ENCODE measurements at places on chromosomes 5 and 9. TPM values are rescaled to one million over a fixed set of nuclear protein-coding genes. Genes with fewer than 3 reads are reported as not detected.

FPGS gene
- total RNA-seq: 155 TPM

- no peak for DNase-seq
These were observed 33.4 kb downstream of the RXRA start for GRCh38 chr9:134359493-134360179.

- DNase-seq: no peak
These were observed 973 bp downstream of the PLPPR1 start for GRCh38 chr9:101029315-101030085.

DNA sequence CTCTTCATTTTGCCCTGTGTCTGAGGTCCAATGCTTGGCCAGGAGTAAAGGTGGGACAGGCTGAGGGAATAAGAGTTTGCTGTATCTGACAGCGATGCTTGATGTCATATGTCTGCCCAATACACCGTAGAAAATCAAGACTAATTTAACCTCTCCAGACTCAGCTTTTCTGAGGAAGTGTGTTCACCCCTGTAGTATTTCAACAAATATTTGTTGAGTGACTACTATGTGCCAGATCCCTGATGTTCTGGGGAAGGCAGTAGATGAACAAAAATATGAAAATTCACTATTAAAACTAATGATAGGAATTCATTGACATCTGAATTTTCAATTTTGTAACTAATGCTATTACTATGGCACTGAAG is 489.7 kb downstream of the EBF1 start:
- DNase-seq: no peak

- DNase-seq: no peak
These were observed 34.9 kb upstream of the FGF1 start for GRCh38 chr5:142720641-142721271.

SNX2 gene
- total RNA-seq: 72.2 TPM

DNA sequence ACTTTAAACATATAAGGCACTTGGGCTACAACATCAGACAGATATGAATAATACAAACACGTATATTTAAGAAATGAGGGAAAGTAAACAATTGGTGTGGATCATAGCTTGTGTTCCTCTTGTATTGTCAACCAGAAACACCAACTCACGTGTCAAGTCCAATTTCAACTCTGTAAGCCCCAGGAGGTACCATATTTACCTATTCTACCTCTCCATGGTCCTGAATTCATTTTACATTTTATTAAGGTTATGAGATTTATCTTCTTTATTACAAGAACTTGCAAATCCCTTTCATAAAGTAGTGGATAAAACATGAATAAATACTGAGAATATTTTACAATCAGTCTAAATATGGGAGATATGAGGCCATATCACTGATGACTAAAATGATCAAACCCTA is 501.6 kb downstream of the MAT2B start:
- no peak for DNase-seq

CDX1 gene
- total RNA-seq: not detected

DNA sequence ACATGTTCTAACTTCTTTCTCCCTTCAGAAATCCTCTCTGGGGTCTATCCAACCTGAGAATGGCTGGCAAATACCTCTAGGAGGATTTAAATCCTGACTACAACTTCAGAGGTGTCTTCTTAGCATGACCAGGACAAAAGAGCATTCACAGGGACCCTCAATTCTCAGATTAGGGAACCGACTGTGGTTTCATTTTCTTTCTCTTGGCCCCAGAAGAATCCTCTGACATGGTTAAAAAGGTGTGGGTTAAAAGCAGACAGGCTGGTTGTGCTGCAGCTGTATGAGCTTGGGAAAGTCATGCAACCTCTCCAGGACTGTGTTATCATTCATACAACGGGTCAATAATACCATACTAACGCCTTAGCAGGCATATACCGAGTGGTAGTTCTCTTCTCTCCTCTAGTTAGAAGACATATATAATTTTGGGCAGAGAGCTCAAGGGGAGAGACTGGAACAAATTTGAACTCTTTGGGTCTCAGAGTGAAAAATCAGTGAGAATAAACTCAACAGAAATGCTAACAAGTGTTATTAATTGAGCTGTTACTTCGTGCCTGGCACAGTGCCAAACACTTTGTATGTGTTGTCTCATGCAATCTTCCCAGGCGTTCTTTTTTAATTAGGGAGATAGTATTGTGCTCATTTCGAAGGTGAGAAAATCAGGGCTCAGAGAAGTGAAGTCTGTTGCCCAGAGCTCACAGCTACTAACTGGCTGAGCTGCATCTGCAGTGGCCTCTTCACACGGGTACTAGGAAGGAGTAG is 35.2 kb downstream of the INSYN2B start:
- DNase-seq: no peak

DNA sequence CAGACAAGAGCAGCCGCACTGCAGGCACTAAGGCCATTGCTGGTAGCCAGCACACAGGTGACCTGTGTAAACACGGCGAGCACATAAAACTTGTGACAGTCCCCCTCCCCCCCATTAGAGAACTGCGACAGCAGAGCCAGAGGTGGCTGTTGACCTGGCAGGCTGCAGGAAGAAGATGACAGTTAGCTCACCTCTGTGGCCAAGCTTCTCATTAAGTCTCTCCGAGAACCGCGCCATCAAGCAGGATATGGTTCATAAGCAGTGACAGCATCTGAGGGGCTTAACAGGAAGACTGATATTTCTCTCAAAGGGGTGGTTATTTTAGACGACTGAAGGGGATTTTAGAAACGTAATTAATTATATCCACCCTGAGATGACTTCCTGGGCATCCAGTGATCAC is 5.2 kb downstream of the SURF4 start:
- DNase-seq: peak; percentile 30

GRCh38 chr9:113516840-113517577 is 53.5 kb downstream of the RGS3 start:
- DNase-seq: peak; percentile 73

SERF1B gene
- 16.3 TPM for total RNA-seq

DNA sequence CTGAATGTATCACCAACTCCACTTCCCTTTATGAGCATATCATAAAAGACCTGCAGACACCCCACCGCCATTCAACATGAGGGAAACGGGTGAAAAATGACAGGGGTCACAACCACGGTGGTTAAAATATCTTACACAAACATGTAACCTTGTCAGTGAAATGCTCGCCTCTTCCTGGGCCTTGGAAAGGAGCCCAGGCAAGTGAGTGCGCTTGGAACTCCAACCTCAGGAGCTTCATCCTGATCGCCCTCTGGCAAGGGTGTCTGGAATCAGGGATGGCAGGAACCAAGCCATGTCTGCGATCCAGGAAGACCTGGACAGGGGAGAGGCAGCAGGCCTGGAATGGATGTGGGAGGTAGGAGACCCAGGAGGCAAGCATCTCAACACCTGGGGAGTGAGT is 282.7 kb downstream of the GAS1 start:
- no peak for DNase-seq

GRCh38 chr5:74402553-74402952 is 238.0 kb downstream of the ENC1 start:
- DNase-seq: no peak

CEP72 gene
- 27.5 TPM for total RNA-seq

GRCh38 chr9:16039218-16039987 is 486.6 kb downstream of the CCDC171 start:
- DNase-seq: no peak

PCDHA2 gene
- total RNA-seq: not detected

GRCh38 chr5:137622850-137623249 is 113.0 kb downstream of the KLHL3 start:
- no peak for DNase-seq

DNA sequence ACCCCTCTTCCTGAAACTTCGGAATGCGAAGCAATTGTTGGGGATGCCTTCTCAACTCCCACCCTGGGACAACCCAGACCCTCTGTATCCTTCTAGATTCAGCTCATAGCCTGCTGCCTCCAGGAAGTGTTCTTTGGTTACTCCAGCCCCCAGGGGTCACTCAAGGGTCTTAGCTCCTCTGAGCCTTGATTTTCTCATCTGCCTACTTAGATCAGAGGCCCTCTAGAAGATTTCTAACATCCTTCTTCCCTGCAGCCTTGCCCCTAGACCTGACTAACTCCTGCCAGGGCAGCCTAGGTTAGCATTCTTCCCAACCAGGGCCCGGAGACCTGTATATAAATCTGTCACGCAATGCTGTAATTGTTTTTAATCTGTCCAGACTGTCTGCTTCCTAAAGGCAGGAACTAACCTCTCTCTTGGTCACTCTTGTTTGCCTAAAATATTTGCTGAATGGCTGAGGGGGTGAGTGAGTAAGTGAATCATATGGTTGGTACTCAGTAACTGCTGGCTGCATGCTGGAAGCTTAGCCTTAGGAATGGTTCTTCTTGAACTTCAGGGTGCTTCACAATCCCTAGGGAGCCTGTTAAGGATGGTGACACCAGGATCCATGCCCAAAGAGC is 8.2 kb downstream of the GALNT10 start:
- no peak for DNase-seq

- DNase-seq: no peak
These were observed 125.8 kb upstream of the KLF4 start for GRCh38 chr9:107615321-107615720.

GRCh38 chr9:136779808-136780207 is 11.3 kb upstream of the TMEM141 start:
- DNase-seq: peak; percentile 23

DNA sequence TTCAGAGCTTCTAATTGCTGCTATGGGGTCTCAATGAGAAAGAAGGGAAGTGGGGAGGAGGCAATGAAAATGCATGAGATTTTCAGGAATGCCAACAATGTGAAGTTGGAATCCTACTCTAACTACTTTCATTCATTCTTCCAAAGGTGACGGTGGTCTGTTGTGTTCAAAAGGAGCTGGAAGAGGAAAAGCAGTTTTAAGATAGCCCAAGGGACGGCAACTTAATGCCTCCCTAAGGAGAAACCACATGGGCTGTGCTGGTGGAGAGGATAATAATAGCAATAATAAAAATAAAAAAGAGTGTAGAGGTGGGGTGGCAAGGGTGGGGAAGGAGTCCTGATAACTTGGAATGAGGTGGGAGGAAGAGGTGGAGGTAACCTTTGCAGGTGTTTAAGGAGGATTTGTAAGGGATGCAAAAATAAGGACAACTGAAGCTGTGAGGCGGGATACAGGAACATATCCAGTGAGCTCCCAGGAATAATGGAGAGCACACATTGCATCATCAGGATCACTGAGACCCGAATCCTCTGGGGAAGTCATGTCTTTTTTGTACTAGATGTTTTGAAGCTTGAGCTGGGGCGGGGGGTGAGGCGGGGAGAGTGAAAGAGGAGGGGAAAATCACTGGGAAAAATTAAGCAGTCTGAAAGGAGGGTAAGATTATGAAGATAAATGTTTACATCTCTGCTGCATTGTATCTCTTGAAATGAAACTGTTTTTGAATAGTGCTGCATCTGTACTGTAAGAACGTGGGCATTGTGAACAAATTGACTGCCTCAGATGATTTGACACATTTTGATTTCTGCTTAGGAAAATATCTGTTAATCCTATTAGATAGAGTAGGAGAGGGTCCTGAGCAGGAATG is 120.1 kb upstream of the TMEM161B start:
- DNase-seq: no peak

GRCh38 chr5:71829206-71829605 is 110.1 kb downstream of the CARTPT start:
- DNase-seq: no peak

DNA sequence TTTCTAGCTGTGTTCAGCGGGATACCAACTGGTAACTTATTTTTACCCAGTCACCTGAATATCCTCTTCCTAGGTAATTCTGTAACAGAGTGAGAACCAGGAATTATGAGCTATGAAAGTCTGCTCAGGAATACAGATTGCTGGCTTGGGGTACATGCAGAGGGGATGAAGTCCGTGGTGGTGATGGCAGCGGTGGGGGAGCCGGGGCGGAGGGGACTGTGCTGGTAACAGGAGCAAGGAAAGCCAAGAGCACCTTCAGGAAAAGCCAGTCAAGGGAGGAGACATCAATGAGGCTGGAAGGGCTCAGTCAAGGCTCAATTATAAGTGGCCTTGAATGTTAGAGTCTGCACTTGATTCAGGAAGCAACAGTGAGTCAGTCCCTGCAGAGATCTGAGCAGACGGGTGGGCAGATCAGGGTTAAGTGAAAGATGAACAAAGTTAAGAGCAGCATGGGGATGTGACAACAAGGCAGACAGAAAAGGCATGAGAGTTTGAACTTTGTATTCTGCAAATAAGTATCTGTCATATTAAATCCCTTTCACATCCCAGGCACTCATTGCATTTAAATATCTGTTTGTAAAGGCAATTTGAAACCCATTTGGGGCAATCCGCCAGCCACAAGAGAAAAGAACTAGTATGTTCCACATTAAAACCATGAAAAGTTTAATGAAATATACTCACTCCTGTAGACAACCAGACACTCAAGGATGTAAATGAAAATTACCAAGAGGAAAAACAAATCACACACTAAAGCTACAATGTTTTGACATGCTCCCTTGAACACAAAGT is 101.2 kb downstream of the TTC39B start:
- no peak for DNase-seq

ATP10B gene
- total RNA-seq: not detected

GRCh38 chr9:134531220-134531970 is 110.2 kb upstream of the COL5A1 start:
- DNase-seq: no peak

DNA sequence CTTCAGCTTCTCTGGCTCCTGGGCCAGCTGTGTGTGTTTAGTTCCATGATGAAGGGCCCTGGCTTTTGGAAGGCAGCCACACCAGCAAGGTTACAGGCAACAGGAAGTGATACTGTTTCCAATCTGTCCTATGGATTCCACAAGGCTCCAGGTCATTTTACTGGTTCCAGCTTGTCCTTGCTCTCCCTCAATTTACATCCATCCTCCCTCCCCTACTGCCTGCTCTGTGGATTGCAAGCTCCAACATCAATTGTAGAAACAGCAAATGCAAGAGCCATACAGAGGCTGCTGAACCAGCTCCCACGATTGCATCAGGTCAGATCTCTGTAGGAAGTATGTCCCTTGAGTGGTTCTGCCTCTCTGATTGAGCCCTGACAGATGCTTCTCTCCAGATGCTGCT is 409.8 kb downstream of the NTRK2 start:
- no peak for DNase-seq

DNM1 gene
- 1.5 TPM for total RNA-seq

DNA sequence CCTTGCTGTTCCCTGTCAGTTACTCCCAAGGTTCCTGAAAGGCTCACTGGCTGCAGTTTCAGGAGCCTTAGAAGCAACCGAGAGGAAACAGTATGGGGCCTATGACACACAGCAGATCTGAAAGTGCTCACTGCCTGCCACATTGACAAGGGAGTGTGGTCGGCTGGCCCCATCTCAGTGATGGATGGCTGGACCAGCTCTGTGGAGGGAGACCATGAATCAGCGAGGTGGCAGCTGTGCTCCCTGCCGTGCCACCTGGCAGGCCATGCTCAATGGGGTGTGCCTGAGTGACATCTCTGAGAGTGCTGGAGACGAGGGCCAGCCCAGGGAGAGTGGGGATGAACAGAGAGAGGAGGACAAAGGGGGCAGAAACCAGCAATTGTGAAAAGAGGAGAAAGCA is 49.1 kb downstream of the DOCK2 start:
- DNase-seq: no peak

SLCO6A1 gene
- not detected for total RNA-seq

ARID3C gene
- total RNA-seq: not detected

Measured in naive thymus-derived CD8-positive, alpha-beta T cell (primary cell).